ENCODE measurements at places on chromosomes 1 and 21.
A peak's percentile ranks its signal among the peaks of the same experiment; 100 is the strongest.

GRCh38 chr1:234920136-234920842 is 208.3 kb downstream of the TOMM20 start:
- DNase-seq: no peak

- DNase-seq: no peak
These were observed 63.2 kb downstream of the WNT9A start for GRCh38 chr1:227884370-227885134.

DNA sequence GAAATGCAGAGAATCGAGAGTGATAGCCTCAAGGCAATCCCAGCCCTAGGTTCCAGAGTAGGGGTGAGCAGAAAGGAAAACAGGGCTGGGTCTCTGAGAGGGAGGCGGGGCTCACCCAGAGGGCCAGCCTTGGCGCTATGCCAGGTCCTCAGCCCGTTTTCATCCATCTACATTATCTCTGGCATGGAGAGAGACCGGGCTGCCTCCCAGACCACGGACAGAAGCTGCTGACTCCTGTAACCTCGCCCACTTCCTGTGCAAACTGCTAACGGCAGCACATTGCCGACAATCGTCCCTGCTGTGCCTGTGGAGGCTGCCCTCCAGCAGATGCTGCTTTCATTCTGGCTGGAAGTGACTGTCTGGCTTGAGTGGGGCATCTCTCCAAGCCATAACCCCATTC is 569.1 kb downstream of the NPHP4 start:
- DNase-seq: peak; percentile 28

DNA sequence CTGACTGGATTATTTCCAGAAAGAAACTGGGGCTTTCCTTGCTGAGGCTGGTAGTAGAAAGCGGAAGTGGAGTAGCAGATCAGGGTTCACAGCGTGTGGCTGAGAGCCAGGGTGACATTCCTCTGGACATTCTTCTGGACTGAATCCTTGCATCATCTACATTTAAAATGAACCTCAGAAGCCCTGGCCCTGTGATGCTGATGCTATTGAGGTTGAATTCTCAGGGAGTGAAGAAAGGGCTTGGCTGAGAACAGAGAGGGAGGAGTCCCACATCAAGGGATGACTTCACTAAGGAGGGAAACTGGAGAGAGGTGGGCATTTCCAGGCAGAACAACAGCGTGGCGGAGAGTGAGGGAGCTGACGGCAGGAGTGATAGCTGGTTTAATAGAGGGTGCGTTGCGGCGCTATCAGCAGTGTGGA is 102.3 kb upstream of the LMO4 start:
- DNase-seq: no peak

GRCh38 chr1:44802306-44803061 is 2.3 kb downstream of the PLK3 start:
- no peak for DNase-seq

DNA sequence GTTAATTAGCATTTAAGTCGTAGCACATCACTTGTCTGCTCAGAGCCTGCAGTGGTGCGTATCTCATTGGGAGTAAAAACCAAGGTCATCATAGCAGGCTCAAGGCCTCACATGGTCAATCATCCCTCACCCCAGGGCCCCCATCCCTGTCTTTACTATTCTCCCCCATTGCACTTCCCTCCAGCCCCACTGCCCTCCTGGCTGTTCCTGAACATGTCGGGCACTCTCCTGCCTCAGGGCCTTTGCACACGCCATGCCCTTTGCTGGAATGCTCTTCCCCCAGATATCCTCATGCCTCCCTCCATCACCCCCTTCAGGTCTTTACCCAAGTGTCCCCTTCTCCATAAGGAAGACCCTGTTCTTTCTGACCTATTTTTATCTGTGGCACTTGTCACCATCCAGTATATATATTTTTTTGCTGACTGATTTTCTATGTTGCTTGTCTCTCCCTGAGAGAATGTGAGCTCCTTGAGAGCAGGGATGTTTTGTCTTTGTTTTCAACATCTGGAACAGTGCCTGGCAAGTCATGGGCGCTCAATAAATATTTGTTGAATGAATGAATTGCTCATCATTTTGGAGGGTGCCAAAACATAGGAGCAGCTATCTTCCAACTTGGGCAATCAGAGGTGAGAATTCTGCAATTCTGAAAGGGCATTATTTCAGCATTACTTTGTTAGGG is 74.1 kb upstream of the POU3F1 start:
- DNase-seq: no peak

DNA sequence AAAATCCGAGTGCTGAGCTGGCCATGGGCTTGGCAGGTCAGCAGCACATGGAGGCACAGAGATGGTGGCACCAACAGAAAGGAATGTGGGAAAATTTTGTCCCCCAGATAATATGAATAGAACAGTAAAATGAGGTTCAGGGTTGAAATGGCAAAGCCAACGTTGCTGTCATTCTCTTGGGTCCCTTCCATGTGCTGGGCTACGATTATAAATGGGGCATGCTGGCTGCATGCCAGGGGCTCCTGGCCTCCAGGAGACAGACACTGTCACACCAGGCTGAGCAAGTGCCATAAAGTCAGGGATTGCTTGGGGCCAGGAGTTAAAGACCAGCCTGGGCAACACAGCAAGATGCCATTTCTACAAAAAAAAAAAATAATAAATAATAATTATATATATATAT is 77.1 kb downstream of the TOMM20 start:
- DNase-seq: no peak

GRCh38 chr1:31605908-31606427 is 11.5 kb upstream of the HCRTR1 start:
- DNase-seq: peak; percentile 10

- no peak for DNase-seq
These were observed 109.0 kb downstream of the SIK1 start for GRCh38 chr21:43317959-43318358.

DNA sequence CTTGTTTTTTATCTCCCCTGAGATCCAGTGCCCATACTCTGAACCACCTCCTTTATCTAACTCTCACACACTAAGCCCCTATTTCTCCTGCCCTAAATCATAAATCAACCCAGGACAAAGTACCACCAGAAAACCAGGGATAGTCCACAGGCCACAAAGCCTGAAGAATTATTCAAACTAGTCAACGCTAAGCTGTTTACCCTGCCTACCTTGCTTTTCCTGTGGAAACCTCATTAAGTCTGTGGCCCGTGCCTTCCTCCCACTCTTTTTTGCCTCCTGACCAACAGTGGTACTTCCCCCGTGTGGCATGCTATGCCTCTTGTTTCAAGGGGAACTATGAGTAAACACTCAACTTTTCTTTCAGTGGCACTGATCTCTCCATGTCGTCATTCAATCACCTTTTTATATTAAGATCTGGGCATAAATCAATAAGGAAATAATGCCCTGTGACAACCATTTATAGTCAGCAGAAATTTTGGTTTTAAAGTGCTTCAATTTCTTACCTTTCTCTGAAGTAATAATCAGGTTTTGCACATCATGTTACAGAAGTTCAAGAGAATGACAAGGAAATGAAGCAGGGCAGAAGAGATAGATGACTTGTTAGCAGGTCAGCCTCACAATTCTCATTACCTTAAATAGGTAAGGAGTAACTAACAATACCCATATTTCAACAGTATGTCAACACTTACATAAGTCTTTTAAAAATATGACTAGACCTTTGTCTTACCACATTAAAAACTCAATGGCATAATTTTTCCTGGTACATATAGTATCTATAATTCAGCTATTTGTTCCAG is 32.1 kb downstream of the EYA3 start:
- peak; percentile 71 for DNase-seq

- DNase-seq: no peak
These were observed 22.1 kb upstream of the NEXN start for GRCh38 chr1:77866296-77866695.

GRCh38 chr1:223856386-223856785 is 10.6 kb upstream of the TP53BP2 start:
- DNase-seq: no peak

- DNase-seq: no peak
These were observed 99.7 kb upstream of the HMGB4 start for GRCh38 chr1:33764149-33764548.

GRCh38 chr1:210342986-210343780 is 14.5 kb downstream of the HHAT start:
- no peak for DNase-seq

GRCh38 chr1:9294910-9295636 is 2.4 kb downstream of the SPSB1 start:
- peak; percentile 20 for DNase-seq

- no peak for DNase-seq
These were observed 284.3 kb downstream of the LMO4 start for GRCh38 chr1:87612956-87613355.

DNA sequence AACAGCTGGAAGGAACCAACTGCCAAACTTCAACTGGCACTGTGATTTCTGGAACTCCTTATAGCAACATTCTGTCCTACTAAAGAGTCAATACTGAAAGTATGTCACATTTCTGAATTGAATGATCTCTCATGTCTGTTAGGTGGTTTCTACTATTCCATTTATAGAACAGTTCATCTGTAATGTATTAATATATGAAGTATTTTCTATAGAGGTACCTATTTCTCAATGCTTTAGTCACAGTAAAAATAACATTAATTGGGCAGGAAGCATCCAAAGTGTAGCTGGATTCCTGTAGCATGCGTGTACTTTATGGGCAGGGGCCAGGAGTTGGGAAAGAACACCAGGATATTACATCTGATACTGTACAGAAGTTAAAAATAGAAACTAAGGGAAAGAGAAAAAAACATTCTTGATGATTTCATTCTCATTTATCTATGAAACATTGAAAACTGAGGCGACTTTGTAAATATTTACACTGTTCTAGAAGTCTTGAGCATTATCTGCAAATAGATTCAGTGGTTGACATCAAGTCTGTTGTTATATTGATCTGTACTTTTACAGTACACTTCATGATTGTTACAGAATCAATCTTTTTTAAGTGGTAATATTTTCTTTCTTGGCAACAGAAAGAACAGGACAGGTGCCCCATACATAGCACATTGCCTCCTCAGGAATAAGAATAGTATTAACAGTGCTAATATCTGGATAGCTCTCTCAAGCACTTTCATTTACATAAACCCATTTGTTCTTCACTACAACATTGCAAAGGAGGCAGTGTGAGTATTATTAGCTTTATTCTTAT is 6.2 kb upstream of the ZNF281 start:
- DNase-seq: no peak

- peak; percentile 81 for DNase-seq
These were observed 550.9 kb downstream of the SMYD3 start for GRCh38 chr1:245956225-245956624.

GRCh38 chr21:22927469-22927868 is 1929.3 kb downstream of the NCAM2 start:
- DNase-seq: no peak

- no peak for DNase-seq
These were observed 433.6 kb upstream of the ZP4 start for GRCh38 chr1:238324211-238324864.

DNA sequence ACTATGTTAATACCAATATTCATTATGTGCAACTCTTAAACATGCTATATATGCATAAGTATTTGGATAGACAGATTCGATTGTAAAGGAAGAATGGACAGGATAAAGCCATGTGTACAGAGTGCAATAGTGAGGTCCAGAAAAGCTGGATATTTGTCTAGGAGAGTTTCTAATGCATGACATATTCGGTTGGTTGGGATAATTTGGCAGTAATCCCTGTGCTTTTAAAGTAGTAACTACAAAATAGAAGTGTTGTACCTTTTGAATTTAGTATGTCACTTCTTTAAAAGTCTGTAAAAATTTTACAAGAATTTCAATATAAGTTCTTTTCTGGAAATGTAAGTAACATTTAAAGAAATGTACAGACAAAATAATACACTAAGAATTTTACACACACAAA is 774.5 kb downstream of the USP25 start:
- DNase-seq: no peak

Data from CD4-positive, alpha-beta T cell treated with Interleukin-4 for 4 hours (primary cell).